ENCODE measurements at places on chromosomes 2 and 18.

GRCh38 chr2:136164280-136164776 lies 46.4 kb upstream of the CXCR4 start:
- DNase-seq, result no peak

GRCh38 chr2:12417786-12418185 lies 298.9 kb upstream of the TRIB2 start:
- no peak for DNase-seq

- DNase-seq, result no peak
These were observed 114.5 kb downstream of the METTL8 start for GRCh38 chr2:171319164-171319810.

- DNase-seq, result no peak
These were observed 123.7 kb downstream of the TNS1 start for GRCh38 chr2:217878915-217879590.

DNA sequence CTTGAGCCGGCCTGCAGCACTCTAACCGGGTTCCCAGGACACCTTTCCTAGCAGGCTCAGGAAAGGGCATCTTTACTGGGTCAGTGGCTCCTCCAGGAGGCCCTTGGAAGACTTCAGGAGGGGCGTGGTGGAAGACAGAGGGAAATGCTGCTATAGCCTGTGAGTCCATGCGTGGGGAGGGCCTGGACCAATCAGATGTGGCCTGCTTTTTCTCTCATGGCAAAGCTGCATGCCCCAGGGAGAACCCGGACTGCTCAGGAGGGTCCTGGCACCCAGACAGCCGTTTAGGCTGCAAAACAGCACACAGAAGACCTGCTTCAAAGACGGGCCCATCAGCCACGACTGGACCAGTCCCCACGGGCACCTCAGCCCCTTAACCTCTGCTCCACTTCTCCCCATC lies 84.4 kb downstream of the EIPR1 start:
- no peak for DNase-seq

- DNase-seq, result no peak
These were observed 17.6 kb downstream of the FMNL2 start for GRCh38 chr2:152352616-152353015.

DNA sequence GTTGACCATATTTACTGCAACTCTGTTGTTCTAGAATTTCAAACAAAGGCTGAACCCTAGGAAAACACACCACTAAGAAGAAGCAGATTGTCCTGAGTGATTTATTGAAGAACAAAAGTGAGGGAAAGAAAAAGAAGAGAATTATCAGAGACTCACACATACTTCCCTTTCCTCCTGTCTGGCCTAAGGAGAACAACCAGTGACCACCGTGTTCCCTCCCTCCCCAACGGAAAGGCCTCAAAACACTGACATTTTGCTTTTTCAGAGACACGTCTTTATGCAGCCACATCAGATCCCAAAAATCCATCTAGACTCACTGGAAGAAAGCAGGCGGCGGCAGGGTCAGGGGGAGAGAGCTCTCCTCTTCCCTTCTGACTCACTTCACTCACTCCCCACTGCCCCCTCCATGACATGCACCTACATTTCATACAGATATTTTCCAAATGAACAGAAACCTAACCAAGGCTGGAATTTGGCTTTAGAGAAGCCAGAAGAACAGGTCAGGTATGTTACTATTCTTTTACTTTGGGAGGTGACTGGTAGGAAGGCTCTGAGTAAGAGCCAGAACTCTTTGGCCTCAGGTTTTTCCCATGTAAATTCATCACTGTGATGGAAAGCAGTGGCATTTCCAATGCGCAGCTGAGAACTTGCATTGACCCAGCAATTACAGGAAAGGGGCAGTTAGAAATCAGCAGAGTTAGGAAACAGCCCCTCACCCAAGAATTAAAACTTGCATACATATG lies 169.9 kb downstream of the BCL11A start:
- DNase-seq, result peak; percentile 88

- peak; percentile 20 for DNase-seq
These were observed 54.5 kb downstream of the SKA1 start for GRCh38 chr18:50429207-50429948.

- DNase-seq, result no peak
These were observed 29.3 kb downstream of the PELI1 start for GRCh38 chr2:64114912-64115277.

DNA sequence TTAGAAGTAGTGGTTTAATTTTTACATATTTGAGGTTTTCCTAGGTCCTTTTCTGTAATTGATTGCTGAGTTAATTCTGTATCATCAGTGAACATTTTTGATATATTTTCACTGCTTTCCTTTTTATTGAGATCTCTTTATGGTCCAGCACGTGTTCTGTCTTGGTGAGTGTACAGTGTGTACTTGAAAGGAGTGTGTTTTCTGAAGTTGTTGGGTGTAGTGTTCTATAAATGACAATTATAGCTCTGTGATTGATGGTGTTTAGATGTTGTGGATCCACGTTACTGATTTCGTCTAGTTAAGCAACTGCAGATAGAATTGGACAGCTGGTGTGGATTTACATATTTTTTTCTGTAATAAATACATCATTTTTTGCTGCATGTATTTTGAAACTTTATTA lies 32.7 kb downstream of the AGFG1 start:
- DNase-seq, result no peak

- no peak for DNase-seq
These were observed 188.4 kb downstream of the MYO5B start for GRCh38 chr18:50006470-50007046.

DNA sequence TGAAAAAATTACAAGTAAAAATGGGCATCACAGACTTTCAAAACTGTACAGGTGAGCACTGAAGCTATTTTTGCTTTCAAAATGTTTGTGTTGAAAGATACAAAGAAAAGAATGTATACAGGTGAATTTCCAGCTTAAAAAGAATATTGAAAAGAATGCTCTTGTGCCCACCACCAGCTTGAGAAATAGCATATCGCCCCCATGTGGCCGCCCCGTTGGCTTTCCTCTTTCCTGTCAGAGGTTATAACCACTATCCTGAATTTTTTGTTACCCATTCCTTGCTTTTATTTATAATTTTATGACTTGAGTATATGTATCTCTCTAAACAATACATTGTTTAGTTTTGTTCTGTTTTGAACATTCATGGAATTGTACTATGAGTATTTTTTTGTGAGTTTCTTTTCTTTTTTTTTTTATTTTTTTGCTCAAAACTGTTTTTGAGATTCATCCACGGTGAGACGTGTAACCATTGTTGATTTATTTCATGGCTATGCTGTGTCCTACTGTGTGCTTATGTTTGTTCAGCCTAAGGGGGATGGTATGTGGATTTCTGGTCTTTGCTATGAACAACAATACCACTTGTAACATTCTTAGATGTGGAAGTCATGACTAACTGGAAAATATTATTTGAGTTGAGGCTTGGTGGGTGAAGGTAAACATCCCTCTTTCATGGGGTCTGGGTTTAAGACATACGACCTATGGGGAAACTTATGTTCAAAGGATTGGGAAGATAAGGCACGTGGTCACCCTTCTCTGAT lies 11.6 kb downstream of the TRPM8 start:
- DNase-seq, result peak; percentile 25

DNA sequence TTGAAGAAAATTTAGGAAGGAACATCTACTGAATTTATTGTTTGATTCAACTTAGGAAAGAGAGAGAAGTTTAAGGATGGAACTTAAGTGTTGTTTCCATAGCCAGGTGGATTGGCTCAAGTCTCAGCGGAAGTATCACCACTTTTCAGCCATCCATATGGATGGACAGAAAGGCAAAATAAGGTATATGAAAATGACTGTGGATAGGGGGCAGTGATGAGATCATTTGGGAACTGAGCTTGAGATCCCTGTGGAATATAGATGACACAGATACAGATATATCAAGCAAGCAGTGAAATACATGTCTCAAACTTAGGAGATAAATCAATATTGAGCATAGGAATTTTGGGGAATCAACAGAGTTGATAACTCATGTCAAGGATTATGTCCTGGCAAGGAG lies 1462.7 kb upstream of the NXPH2 start:
- no peak for DNase-seq

GRCh38 chr2:7567646-7568045 lies 650.4 kb downstream of the RNF144A start:
- DNase-seq, result no peak

GRCh38 chr18:48866028-48866733 lies 84.6 kb downstream of the SMAD7 start:
- DNase-seq, result peak; percentile 64

DNA sequence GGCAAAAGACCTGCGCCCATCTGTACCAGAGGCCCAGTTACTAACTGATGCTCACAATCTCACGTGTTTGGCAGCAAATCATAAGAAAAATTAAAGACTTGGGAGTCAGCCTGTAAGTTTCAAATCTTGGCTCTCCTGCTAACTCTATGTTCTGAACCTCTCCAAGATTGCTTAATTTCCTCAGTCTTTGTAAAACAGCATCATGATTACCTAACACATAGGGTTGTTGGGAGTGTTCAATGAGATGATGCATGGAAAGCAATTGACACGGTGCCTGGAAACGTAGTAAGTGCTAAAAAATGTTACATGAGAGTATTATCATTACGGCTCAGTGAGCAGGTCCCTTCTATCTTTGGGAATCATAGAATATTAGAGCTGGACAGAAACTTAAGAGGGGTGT lies 497.6 kb upstream of the TCF4 start:
- no peak for DNase-seq
